ENCODE measurements at places on chromosomes 5 and 9. TPM values are rescaled to one million over a fixed set of nuclear protein-coding genes. Genes with fewer than 3 reads are reported as not detected.
A peak's percentile ranks its signal among the peaks of the same experiment; 100 is the strongest.

The AHRR gene
- 0.30 TPM for total RNA-seq

The FBP2 gene
- not detected for total RNA-seq

The PCDHGA11 gene
- 4.5 TPM for total RNA-seq

The SLCO6A1 gene
- total RNA-seq = not detected

The FBLL1 gene
- total RNA-seq = 0.43 TPM

- DNase-seq = no peak
These were observed 68.3 kb downstream of the HTR4 start for GRCh38 chr5:148585988-148586387.

DNA sequence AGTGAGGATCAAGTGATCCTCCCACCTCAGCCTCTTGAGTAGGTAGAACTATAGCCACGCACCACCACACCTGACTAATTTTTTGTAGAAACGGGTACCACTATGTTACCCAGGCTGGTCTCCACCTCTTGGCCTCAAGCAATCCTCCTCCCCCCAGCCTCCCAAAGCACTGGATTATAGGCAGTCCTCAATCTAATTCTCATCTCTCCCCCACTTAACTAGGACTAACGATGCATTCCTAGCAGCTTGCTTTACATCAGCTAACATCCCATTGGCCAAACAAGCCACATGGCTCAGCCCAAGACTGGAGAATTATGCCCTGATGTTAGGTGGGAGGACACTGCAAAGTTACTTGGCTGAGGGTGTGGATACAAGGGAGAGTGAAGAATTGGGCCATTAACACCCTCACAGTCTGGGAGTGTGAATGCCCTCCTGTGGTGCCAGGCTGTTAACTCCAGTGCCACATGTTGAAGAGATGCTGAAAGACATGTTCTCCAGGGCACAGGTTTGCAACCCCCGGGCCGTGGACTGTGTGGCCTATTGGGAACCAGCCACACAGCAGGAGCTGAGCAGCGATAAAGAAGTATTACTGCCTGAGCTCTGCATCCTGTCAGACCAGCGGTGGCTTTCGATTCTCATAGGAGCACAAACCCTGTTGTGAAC lies 5.3 kb upstream of the ZNF367 start:
- DNase-seq = no peak

GRCh38 chr5:154829589-154830218 lies 20.7 kb downstream of the FAXDC2 start:
- no peak for DNase-seq

GRCh38 chr9:123406691-123407216 lies 50.8 kb downstream of the CRB2 start:
- no peak for DNase-seq

DNA sequence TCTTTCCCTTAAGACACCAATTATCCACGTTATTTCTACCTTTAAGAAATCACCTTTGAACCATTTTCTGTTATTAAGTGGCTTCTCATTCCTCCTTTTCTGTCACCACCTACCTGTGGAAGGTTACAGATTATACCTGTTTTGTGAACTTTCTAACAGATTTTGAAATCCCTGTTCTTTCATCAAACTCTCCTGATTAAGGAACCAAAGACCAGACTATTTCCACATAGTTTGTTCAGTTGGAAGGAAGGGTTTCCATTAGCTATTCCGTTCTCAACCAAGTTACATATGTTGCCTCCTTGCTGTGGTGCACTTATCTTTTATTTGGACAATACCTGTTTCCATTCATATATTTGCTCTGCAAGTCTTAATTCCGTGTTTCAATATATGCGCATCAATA lies 343.6 kb downstream of the ADGRV1 start:
- DNase-seq = no peak

GRCh38 chr5:93887678-93888077 lies 146.3 kb upstream of the POU5F2 start:
- DNase-seq = no peak

DNA sequence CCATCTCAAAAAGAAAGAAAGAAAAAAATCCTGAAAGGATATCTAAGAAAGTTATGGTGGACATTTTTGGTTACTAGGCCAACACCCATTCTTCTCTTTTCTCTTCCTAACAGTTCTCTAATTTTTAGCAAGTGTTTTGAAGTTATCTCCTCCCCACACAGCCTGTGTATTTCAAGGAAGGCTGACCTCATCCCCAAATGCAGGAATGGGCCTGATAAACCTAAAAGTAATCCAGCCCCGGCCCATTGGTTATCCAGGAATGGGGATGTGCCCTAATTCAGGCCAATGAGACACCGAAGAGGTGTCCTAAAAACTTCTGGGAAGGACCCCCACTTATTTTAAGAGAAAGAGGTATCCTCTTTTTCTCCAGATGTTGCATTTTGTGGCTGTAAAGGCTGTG lies 46.6 kb downstream of the F2R start:
- peak; percentile 1 for DNase-seq

All from right atrium auricular region (tissue), 2 donors.